Stimulated activated CD8-positive, alpha-beta memory T cell treated with anti-CD3 and anti-CD28 coated beads, Interleukin-15, amount 100 ng/mL, for 24 hours (primary cell): ENCODE measurements at places on chromosomes 12 and 14.
A peak's percentile ranks its signal among the peaks of the same experiment; 100 is the strongest.

GRCh38 chr12:9064201-9064814, 51.4 kb downstream of the A2M start:
- DNase-seq, result no peak

- DNase-seq, result no peak
These were observed 668 bp downstream of the TRIP11 start for GRCh38 chr14:92039063-92039718.

GRCh38 chr12:117092886-117093285, 6.3 kb downstream of the TESC start:
- DNase-seq, result no peak

- no peak for DNase-seq
These were observed at the start of gene PTPRQ for GRCh38 chr12:80443974-80444666. Gene PTPRQ (plus strand): TSS chr12:80444235. CDS start chr12:80444346, 111 bp downstream.

GRCh38 chr14:64682843-64683242, 21.4 kb upstream of the PLEKHG3 start:
- no peak for DNase-seq

- no peak for DNase-seq
These were observed 42.1 kb upstream of the CHGA start for GRCh38 chr14:92880851-92881250.

DNA sequence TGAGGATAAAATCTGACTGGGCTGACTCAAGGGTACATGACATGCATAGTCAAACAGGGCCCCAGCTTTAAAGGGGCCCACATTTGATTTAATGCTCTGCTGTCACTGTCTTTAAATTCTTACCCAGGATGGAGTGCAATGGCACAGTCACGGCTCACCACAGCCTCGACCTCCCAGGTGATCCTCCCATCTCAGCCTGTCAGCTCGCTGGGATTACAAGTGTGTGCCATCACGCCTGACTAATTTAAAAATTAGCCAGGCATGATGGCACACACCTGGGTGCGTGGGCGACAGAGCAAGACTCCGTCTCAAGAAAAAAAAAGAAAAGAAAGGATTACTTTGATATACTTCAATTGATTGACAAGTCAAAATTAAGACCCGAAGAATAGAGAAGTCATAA, 9.2 kb upstream of the PLBD1 start:
- DNase-seq, result no peak

DNA sequence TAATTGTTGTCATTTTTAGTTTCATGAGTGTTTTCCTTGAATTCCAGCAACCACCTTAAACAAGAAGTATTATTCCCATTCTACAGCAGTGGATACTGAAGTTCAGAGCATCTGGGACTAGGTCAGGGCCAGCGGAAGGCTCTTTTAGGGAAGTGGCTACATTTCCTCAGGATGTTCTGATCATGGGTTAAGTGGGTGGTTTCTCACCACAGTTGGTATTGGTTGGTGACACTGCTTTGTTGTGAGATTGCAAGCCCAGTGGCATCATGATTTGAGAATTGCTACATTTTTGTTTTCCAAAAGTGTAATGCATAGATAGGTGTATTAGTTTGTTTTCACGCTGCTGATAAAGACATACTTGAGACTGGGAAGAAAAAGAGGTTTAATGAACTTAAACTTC, 47.1 kb downstream of the SYNE2 start:
- no peak for DNase-seq

DNA sequence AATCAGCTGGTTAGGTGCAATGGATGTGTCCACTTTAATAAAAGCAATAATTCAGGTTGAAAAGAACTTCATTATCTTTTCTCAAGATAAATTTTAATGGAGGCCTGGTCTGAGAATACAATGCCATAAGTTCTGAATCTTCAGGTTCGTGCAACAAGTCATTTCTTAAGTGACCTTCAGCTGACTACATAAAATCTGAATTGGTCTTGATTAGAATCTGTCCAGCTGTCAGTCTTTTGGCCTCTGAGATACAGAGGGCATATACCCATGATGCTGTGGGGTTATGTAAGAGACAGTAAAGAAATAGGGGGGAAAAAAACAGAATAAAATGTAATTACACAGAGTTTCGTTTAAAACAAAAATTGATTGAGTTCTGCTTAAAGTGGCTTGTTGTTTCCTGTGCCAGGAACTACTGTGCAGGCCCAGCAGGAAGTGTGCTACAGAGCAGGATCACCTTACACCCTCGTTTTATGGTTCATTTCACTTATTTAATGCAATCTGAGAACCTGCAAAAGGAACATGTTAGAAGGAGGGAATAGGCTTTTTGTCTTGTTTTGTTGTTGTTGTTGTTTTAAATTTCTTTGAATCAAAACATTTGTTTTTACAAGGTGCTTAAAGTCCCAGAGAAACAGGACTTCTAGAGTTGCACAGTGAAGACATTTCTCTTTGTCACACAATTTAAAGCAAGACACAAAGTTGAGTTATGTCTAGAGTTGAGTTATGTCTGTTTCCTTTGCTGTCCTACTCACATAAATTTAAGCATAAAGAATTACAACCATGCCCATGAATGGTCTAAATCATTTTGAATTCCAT, 64.2 kb downstream of the LGR5 start:
- DNase-seq, result no peak

DNA sequence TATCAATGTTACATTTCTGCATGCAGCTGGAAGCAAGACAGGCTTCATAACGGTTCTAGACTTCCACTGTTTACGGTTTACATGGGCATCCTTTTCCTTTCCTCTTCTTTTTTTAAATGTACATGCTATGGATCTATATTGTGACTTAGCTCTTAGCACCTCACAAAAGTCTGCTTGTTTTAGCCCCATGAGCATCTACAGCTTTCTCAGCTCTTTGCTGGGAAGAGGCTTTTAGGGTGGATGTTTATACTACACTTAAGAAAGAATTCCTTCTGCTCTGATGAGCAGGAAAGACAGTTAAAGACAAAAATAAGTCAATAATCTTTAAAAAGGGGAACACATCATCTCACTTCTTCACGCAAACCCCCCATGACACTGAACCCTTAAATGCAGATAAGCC, 51.4 kb downstream of the KICS2 start:
- no peak for DNase-seq

DNA sequence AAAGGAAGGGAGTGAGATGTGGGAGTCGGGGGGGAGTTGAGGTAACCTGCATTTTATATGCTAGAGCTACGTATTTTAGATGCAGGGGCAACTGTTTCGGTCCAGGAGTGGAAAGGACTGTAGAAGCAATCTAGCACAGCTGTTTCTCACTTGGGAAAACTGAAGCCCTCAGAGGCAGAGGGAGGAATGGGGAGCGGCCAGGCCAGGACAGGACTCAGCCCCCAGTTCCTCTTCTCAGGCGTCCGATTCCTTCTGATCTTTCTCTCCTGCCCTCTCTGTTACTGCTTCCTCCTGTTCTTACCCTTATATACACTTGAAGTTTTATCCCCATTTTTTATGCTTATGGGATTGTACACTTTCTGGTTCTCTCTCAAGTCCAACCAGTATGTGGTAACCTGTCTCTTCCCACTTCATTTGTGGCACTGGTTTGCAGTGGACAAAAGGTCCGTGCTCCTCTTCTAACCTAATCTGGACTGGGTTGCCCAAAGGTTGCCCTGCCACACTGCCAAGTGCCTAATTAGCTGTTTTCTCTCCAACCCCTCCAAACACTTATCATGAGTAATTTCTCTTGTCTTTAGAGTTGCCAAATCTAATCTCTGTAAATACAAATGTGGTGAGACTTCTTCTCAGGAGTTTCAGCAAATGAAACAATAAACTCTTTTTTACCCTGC, 16.2 kb downstream of the LPCAT3 start:
- no peak for DNase-seq

DNA sequence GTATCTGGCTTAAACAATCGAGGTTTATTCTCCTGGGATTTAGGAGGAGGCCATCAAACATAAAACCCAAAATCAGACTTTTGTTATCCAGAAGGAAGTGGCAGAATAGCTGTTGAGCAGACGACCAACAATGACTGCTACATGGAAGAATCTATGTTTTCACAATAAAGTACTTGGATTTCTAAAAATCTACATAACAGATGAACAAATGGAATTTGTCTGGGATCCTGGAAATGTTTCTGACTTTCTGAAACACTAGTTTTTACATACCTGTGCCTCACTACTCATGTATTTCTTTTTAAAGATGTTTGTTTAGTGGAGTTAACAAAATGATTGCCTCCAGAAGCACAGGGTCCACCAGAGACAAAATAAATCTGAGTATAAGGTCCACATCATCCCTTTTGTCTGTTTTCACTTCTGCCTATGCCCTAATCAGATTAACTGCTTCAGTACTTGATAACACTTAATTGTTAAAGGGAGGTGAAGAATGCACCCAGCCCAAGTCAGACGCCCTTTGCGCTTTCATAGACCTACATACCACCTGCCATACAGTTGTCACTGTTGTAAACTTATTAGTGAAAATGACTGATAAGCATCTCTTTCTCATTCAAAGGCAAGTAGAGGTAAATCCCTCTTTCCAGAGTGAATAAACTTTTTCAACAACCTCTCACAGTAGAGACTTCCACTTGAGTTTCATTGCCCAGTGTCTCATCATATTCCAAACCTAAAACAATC, 164.6 kb downstream of the EGLN3 start:
- no peak for DNase-seq

- DNase-seq, result peak; percentile 16
These were observed 42.6 kb upstream of the FOXJ2 start for GRCh38 chr12:7989827-7990491.

DNA sequence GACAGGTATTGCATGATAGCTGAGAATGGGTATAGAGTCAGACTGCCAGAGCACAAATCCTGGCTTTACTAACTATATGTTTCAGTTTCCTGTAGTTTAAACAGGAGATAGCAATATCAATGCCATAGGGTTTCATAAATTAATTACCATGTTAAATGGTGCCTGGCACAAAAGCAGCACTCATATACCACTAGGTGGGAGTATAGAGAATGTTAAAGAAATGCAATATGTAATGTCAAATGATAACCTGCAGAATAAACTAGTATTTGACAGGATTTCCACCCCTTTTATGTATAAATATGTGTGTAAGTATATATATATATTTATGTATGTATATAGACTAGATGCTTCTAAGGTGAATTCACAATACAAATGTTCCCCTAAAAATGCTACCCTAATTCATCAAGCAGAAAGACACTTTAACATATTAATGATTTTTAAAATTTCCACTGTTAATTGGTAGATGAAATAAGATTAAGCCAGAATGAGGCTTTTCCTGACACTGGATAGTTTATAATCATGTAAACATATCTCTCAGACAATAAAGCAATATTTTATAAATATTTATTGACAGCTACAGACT, 8.6 kb downstream of the WDR89 start:
- DNase-seq, result no peak

GRCh38 chr12:74964390-74964789, 245.2 kb downstream of the KCNC2 start:
- no peak for DNase-seq

- DNase-seq, result no peak
These were observed 26.6 kb upstream of the PNMA1 start for GRCh38 chr14:73740618-73741326.

DNA sequence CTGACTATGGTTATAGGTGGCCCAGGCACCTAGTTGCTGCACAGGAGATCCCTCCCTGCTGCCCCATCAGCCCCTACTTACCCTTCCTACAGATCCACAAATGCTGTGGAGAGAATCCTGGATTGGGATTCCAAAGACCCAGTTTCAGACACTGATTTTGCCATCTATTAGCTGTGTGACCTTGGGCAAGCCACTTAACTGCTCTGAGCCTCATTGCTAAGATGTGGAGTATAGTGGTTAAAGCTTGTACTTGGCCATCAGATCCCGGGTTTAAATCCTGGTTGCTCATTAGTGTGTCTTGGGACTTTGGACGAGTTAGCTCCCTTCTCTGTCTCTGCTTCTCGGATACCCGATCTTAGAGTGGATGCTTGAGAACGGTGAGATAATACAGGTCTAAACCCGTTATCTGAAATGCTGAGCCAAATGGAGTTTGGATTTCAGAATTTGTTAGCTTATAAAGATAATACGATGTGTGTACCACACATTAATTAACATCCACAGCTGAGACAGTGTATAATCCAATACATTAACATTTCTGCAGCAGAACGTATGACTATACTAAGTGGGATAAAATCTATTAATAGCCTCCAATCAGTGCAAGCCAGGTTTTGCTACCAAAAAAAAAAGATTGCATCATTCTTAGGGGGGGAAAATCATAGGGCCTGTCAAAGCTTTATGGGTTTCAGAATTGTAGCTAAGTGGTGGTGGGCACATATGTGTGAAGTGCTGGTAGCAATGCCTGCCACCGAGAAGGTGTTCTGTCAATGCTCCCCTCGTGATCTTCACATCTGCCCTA, 16.0 kb downstream of the PROX2 start:
- DNase-seq, result no peak

DNA sequence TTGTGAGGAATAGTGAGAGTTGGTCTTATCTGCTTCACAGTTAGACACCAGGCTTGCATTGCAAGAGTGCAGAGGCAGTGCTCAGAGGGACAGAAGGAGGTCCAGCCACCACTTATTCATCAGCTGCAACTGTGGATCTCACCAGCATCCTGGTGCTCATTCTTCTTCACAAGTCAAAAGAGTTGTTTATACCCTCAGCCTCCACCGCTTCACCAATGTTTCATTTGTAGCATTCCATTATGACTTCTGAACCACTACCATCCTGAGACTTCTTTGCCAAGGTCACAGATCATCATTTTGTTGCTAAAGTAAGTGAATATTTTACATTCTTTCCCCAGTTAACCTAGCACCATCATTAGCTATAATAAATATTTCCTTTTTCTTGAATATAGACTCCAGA, 230.5 kb upstream of the KITLG start:
- no peak for DNase-seq

DNA sequence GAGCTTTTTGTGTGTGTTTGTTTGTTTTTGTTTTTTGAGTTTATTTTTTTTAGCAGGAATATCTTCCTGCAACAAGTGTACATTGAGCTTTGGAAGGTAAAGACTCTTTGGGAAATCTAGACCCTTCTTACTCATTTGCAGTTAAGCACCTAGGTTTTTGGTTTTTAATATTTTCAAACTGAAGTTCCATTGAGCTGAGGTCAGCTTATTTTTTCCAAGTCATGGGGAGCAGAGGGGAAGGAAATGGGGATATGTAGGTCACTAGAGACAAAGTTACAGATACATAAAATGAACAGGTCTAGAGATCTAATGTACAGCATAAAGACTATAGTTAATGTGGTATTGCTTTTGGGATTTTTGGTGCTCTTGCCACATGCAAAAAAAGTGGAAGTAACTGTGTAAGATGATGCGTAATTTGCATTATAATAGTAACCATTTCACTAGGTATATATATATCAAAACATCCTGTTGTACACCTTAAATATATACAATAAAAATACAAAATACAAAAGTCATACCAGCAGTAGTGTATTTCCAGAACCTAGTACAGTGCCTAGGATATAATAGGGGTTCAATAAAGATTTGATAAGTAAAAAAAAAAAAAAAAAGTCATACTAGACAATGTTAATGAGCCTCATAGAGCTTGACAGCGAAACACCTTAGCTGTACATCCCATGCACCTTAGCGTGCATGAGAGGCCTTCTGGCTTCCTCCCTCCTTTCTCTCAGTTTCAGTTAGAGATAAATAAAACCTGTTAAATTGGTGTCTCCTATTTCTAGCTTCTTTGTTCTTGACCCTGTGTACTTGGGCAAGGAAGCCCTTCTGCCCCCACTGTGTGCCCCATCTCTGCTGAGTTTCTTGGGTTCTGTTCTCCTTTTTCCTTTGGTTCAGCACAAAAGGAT, 22.7 kb downstream of the CGRRF1 start:
- DNase-seq, result no peak
